Activated CD4-positive, alpha-beta memory T cell treated with anti-CD3 and anti-CD28 coated beads for 36 hours (primary cell): ENCODE measurements at places on chromosomes 11 and 22. TPM values are rescaled to one million over a fixed set of nuclear protein-coding genes. Genes with fewer than 3 reads are reported as not detected.

The BAIAP2L2 gene
- 0.93 TPM for total RNA-seq

The GTSE1 gene
- total RNA-seq, result 42.6 TPM

GRCh38 chr11:63535734-63536133 is 874 bp upstream of the PLAAT4 start:
- DNase-seq, result peak; percentile 76

DNA sequence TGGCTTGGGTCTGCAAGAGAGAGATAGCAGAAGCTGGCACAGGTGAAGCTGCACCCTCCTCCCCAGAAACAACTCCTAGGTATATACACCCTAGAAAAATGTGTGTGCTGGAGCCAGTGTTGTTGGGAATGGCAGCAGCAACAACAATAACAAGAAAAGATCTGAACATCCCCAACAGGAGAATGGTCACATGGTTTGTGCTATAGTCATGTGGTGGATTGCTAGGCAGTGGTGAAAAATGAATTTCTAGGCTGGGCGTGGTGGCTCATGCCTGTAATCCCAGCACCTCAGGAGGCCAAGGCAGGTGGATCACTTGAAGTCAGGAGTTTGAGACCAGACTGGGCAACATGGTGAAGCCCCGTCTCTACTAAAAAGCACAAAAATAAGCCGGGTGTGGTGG is 31.0 kb upstream of the FGF19 start:
- no peak for DNase-seq

GRCh38 chr11:537622-538430 is 499 bp downstream of the LRRC56 start:
- DNase-seq, result peak; percentile 8
